Cardiac fibroblast (primary cell): ENCODE measurements at places on chromosomes 2 and 18.

GRCh38 chr18:31830686-31831085 lies 70.0 kb upstream of the SLC25A52 start:
- no peak for DNase-seq

DNA sequence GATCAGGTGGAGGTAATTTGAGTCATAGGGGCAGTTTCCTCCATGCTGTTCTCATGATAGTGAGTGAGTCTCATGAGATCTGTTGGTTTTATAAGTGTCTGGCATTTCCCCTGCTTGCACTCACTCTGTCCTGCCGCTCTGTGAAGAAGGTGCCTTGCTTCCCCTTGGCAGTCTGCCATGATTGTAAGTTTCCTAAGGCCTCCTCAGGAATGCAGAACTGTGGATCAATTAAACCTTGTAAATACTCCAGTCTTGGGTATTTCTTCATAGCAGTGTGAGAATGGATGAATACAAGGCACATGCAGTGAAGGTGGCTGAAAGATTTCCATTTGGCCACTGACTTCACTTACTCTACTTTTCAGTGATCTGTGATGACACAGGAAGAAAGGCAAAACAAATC lies 133.7 kb downstream of the SH3BP4 start:
- DNase-seq, result no peak

- peak; percentile 45 for DNase-seq
Observed at GRCh38 chr18:24427484-24427883, 1.0 kb downstream of the IMPACT start.

GRCh38 chr18:22128954-22129353 lies 40.4 kb upstream of the GATA6 start:
- no peak for DNase-seq

- DNase-seq, result no peak
Observed at GRCh38 chr2:65417509-65418085, 14.8 kb downstream of the SPRED2 start.

DNA sequence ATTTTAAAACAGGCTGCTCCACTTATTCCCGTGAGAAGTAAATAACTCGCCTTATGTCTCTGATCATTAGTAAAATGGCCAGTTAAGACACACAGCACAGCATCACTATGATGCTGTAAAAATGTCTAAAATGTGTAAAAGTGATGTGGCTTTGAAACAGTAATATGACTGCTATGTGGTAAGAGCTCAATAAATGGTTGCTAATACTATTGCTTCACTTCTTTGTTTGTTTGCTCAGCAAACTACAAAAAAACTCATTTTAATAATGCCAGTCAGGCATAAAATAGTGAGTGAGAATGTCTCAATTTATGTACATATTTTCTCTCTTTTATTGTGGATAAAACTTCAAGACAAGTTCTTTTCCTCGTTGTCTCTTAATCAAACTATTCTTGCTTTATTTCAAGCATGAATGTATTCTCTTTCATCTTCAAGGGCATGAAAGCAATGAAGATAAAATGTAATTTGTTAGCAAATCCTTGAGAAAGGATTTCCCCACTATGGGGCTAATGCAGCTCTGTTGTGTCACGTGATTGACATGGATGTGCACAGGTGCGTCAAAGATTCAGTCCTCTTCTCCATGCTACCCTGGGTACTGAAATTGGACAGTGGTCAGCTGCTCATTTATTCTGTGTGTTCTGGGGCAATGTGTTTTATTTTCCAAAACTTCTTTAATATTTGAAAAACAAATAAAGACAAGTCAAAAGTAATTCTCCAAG lies 387.2 kb downstream of the TRIB2 start:
- no peak for DNase-seq

- DNase-seq, result no peak
Observed at GRCh38 chr2:241885946-241886643, 16.6 kb downstream of the RTP5 start.

- DNase-seq, result no peak
Observed at GRCh38 chr2:136718273-136718672, 47.1 kb upstream of the THSD7B start.

- no peak for DNase-seq
Observed at GRCh38 chr2:100820523-100821254, 750 bp downstream of the NPAS2 start.
